ENCODE measurements at places on chromosomes 3 and 15. TPM values are rescaled to one million over a fixed set of nuclear protein-coding genes. Genes with fewer than 3 reads are reported as not detected.

DNA sequence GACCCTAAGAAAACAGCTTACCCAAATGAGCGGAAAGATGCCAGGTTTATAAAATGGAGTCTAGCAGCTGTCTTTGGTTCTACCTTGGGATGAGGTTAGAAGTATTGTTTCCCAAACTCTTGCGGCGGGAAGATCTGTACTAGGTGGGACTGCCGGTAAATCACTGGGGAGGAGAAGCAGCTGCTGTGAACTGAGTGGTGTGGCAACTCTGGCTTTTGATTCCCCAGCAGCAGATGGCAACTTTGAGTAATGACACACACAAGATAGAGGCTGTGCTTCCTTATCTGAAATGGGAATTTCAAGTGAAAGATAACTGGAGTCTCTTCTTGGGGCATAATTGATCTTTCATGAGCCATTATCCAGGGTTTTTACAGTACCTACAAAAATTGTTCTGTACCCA is 184.9 kb downstream of the ATG7 start:
- DNase-seq, result no peak

DNA sequence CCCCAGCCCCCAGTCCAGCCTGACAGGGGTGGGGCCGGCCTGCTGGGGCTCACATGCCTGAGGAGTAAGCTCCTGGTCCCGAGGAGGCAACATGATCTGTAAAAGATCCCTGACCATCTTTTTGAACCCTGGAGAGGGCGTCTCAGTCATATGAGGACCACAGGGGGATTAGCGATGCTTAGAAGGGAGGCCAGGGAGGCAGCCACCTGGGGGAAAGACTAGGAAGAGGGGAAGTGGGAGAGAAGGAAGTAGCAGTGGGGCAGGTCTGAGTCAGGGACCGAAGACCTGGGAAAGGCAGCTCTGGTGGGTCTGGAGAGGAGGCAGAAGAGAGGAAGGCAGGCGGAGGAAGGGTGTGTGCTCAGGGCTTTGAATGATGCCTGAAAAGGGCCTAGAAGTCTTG is 18.9 kb downstream of the PIF1 start:
- DNase-seq, result no peak

DNA sequence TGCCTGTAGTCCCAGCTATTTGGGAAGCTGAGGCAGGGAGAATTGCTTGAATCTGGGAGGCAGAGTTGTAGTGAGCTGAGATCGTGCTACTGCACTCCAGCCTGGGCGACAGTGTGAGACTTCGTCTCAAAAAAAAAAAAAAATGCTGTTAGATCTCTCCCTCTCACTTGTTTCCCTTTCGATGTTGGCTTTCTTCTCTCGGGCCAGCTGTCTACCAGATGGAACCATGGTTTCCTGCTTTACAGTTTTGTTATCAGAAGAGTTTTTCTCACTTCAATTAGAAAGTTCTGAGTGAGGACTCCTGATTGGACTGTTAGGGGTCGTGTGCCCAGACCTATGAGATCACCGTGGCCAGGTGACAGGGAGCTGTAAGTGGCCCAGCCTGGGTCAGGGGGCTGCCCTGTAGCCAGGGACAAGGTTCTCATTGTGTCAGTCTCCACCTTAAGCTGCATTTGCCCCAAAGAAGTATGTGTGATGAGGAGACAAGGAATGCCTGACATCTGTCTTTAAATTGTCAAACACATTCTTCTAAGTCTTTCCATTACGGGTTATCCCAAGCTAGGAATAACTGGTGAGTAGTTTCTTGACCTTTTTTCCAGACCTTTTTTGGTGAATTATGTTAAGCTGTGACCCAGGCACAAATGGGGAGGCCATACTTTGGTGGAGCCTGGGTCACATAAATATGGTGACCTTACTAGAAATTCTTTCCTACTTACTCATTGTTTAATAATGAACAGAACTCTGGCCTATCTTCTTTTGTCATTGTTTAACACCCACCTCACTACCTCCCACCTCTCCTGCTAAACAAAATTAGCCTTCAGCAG is 25.2 kb downstream of the SNAPC5 start:
- no peak for DNase-seq

DNA sequence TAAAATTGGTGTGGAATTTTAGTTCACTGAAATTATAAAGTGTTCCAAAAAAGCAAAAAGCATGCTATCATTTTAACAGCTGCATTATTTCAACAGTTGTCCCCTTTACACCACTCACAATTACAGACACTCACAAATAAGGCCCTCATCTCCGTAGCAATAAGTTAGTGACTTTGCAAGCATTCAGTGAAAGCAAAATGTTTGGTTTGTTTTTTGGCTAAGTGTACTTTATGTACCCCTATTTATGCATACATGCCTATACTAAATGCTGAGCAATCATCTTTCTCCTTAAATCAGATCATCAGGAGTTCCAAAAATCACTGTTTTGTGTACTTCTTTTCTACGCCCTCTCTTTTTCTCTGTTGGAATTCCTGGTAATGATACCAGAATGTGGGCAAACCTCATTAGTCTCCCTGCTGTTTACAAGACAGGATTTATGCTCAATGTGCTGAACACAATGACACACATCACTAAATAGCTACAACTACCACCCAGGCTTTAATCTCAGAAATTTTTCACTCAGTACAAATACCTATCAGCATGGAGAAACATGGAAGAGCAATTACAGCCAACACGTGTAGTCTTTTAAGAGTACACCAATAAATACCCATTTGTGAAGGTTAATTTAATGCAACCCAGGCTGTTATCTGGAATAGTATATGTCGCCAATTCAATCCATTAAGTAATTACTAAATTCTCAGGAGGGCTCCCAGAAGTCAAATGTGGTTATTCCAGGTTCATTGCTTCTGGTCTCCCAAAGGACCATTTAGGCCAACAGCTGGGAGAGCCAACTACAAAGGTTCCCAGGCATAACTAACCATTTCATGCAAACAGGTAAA is 12.0 kb downstream of the ALDH1A2 start:
- DNase-seq, result no peak

- DNase-seq, result no peak
Observed at GRCh38 chr3:151501923-151502632, 41.2 kb upstream of the IGSF10 start.

DNA sequence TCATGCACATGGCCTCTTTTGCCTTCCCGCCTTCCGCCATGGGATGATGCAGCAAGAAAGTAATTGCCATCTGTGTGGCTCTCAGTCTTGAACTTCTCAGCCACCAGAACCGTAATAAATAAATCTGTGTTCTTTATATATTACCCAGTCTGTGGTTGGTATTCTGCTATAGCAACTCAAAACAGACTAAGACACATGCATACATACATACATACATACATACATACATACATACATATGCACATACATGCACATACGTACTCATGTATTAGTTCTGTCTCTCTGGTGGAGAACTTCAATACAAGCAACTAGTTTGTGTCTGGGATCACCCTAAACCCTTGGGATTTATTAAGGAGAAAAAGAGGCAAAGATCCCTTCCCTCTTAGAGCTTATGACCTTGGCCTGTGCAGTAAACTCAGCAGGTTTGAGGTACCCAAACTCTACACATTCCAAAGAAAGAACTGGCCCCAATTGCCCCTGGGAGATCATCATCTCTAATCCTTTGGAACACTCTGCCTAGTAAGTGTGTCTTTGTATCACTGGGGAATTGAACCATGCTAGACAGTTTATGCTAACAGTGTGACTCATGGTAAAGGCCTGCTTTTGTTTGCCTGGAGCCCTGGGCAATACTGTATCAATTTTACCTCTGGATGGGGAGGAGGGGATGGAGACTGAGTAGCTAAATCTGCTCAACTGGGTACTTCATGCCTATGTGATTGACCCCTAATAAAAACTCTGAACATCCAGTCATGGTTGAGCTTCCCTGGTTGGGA is 115.6 kb upstream of the LMCD1 start:
- no peak for DNase-seq

GRCh38 chr15:36885771-36886170 is 214.6 kb downstream of the MEIS2 start:
- DNase-seq, result no peak

DNA sequence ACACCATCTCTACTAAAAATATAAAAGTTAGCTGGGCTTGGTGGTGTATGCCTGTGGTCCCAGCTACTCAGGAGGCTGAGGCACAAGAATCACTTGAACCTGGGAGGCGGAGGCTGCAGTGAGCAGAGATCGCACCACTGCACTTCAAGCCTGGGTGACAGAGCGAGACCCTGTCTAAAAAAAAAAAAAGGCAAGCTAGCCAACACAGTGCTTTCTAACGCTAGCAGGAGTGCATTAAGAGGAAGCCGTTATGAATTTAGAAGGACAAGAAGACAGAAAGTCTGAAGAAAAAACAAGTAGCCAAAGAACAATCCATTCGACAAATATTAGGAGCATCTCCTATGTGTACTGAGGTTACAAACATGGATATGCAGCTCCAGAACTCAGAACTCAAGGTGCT is 28.6 kb downstream of the BHLHE40 start:
- DNase-seq, result no peak

DNA sequence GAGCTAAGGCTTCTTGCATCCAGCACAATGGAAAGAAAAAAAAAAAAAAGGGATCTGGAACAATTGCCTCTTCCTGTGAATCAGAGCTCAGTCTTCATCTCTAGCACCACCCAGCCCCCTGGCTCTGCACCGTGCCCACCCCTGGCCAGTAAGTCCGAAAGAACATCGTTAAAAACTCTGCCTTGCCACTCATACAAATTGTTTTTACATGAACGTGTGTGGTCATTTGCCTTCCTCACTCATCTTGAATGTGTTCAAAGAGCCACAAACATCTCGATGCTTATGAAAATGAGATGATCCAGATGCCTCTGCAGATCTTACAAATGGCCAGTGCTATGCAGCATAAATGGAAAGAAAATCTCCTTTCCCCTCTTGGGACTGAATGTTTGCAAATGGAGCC is 400.0 kb upstream of the PPP2R3A start:
- DNase-seq, result no peak

DNA sequence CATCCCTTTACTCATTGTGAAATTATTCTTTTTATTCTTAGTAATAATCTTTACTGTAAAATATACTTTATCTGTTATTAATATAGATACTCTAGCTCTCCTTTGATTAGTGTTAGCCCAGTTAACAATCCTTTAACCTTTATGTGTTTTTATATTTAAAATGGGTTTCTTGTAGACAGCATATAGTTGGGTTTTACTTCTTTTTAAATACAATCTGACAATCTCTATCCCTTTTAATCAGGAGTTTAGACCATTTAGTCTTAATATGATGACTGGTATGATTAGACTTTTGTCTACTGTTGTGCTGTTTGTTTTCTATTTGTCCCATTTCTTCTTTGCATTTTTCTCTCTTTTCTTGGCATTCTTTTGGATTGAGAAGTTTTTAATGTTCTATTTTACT is 30.1 kb downstream of the GLCE start:
- DNase-seq, result no peak

DNA sequence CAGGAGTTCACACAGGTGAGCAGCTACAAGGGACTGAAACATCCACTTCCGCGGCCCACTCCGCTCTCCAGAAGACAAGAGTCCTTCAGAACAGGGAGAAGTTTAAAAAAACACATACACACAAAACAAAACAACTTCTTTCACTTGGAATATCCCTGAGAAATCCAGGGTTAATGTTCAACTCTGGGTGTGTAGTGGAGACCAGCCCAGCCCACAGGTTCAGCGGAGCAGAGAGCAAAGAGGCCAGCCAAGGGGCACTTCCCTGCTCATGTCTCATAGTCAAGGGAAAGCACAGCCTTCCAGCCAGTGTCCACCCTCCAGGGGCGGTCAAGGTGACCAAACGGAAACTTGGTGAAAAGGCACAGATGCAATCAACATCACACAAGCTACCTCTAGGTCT is 41.6 kb downstream of the WNT5A start:
- no peak for DNase-seq

- no peak for DNase-seq
Observed at GRCh38 chr15:74725845-74726773, 781 bp upstream of the CYP1A1 start.

DNA sequence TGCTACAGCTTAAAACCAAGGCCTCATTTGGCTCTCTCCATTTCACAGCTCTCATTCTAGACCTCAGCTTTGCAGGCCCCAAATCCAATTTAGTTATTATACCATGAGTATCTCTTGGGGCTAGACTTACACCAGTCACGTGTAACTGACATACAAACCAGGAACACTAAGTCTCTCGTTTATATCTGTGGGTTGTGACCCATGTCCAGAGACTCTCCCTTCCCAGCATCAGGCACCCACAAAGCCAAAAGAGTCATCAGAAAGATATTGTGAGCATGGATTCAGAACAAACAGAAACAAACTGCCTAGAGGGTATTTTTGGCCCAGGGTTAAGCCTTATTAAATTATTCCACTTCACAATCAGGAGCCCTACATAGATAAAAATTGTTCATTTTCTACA is 5.6 kb upstream of the CCDC13 start:
- DNase-seq, result no peak

- DNase-seq, result no peak
Observed at GRCh38 chr3:130834476-130834875, 59.4 kb upstream of the ATP2C1 start.

CNTN4 gene
- total RNA-seq, result 6.2 TPM

DPPA2 gene
- not detected for total RNA-seq

HYAL2 gene
- total RNA-seq, result 348 TPM

ITPKA gene
- 2.0 TPM for total RNA-seq

HTR3E gene
- total RNA-seq, result not detected

VEPH1 gene
- 3.1 TPM for total RNA-seq

CYP11A1 gene
- total RNA-seq, result 1.3 TPM

MKRN2OS gene
- not detected for total RNA-seq

FBN1 gene
- total RNA-seq, result 152 TPM

B3GNT5 gene
- 7.9 TPM for total RNA-seq

All from omental fat pad (tissue), 4 donors.